GM12865 (cell line): ENCODE measurements at places on chromosomes 3 and 15.
A peak's percentile ranks its signal among the peaks of the same experiment; 100 is the strongest.

GRCh38 chr3:111621535-111621934 lies 26.4 kb upstream of the ZBED2 start:
- DNase-seq = peak; percentile 11

- DNase-seq = no peak
These were observed 37.3 kb upstream of the PDE8A start for GRCh38 chr15:84944311-84944710.

GRCh38 chr15:86229936-86230335 lies 150.3 kb downstream of the AGBL1 start:
- DNase-seq = no peak

GRCh38 chr3:88960019-88960418 lies 147.4 kb upstream of the EPHA3 start:
- no peak for DNase-seq

DNA sequence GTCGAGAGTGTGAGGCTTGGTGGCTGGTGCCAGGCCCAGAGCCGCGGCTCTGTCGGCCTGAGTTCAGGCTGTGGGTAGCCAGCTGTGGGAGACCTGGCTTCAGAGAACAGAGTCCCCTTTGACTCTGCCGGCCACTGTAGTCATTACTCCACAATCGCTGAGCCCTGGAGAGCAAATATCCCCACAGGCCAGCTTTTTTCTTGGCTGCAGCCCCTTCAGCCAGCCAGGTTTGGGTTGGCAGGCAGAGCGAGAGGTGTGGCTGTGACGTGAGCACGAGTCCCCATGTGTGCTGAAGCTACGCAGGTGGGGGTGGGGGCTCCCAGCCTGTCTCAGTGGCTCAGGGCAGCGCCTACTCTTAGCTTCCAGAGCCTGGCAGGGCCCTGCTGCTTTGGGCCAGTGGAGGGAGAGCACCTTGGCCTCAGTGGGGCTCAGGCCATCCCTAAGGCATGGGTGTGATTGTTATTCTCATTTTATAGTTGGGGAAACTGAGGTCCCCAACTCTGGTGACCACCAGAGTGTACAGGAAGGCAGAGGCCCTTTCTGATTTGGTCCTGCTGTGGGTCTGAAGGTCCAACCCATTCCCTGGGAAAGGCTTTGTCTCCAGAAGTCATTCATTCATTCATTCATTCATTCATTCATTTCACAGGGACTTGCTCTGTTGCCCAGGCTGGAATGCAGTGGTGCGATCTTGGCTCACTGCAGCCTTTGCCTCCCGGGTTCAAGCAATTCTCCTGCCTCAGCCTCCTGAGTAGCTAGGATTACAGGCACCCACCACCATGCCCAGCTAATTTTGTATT lies 45.7 kb upstream of the LCTL start:
- DNase-seq = no peak

GRCh38 chr15:34951993-34952392 lies 17.5 kb downstream of the AQR start:
- no peak for DNase-seq

- DNase-seq = no peak
These were observed 413.6 kb downstream of the ROBO1 start for GRCh38 chr3:79354179-79354688.

DNA sequence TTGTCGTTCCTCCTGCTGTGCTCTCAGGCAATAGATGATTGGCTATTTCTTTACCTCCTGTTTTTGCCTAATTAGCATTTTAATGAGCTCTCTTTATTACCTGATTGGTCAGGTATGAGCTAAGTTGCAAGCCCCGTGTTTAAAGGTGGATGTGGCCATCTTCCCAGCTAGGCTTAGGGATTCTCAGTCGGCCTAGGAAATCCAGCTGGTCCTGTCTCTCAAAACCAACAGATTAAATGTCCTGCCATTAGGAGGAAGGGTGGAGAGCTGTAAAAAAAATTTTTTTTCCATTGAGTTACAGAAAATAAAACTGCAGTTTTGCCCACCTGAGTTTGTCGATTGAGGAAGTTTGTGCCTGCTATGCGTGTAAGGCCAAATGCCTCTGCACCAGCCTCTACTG lies 5.4 kb upstream of the ACSBG1 start:
- DNase-seq = no peak

DNA sequence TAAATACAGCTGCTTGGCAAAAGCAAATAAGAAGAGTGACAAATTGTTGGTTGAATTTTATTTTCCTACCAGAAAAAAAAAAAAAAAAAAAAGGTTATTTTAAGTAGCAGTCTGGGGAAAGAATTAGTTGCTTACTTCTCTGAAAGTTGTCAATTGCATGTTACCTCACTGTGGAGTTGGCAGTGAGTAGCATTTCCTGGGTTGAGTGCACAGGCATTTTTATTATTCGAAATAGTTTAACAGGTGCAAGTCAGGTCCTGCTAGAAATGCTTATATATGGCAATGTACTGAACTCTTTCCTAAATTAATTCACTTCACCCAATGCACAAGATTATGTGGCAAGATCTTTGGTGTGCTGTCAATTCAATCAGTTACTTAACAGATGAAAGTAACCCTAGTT lies 680.6 kb downstream of the EPHA3 start:
- DNase-seq = no peak

GRCh38 chr3:97235611-97236315 lies 421.4 kb downstream of the EPHA6 start:
- no peak for DNase-seq

DNA sequence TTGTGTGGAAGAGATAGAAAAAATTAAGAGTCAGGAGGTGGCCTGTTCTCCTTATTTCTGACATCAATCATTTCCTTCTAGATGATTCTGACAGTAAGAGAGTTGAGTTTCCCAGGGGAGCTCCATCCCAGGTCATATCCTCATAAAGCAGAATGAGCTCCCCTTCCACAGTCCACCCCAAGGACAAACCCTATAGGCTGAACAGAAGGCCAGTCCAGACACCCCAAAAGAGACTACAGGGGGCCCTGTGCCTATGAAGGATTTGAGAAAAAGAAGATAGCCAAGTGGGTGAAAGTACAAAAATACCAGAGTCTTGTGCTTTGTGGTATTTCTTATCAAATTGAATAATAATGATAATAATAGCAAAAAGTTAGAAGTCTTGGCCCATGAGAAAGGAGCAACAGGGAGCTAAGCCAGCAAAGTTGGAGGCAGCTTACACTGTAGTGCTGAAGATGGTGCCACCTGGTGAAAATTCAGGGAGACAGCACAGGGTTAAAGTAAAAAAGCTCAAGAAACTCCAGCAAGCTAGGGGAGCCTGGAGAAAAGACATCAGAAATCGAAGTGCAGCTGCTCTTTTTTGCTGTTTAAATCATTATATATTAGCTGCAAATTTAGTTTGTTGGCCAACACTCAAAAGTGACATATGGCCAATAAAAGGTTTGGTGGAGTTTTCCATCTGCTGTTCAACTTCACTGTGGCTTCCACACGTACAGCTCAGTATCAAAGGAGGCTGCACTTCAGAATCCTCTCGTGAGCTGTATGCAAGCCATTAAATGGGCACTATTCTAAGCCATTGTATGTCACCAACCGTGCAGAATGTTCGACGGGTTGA lies 35.8 kb upstream of the SLC24A5 start:
- peak; percentile 36 for DNase-seq

DNA sequence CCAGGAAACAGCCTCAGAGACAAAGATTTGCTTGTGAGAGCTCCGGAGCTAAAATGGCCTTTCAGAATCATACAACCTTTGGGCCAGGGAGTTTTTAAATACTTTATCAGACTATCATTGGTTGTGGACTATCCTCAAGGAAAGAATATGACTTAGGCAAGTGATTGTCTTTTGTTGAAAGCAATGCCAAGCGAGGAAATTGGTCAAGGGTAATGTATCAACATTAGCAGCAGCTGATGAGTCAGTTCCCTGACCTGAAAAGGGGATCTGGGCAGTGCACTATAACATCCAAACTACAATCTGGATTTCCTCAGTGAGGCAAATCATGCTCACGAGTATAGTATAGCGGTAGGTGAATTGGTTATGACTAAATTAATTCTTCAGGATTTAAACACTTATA lies 303.6 kb downstream of the LSAMP start:
- DNase-seq = no peak

DNA sequence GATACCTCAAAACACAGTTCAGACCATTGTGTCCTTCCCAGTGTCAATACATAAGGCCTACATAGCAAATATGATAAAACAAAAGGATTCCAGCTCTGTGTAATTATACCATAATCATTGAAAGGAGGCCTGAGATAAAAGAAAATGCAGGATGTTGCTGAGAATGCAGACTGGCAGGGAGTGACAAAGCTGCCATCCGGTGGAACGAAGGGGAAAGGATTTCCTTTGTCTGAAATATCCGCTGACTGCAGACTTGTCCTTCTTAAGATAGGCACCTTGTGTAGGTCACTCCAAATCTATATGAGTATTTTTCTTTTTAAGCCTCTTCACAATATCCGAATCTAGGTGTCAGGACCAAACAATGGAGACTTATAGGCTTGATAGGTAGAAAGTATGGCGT lies 108.0 kb downstream of the KCNH8 start:
- no peak for DNase-seq

GRCh38 chr3:32282578-32283154 lies 44.2 kb downstream of the CMTM8 start:
- no peak for DNase-seq

GRCh38 chr15:41689083-41689482 lies 28.9 kb downstream of the MGA start:
- no peak for DNase-seq

- no peak for DNase-seq
These were observed 32.1 kb upstream of the NTRK3 start for GRCh38 chr15:88288661-88289060.

- no peak for DNase-seq
These were observed 5.1 kb downstream of the ONECUT1 start for GRCh38 chr15:52784799-52785671.

- no peak for DNase-seq
These were observed 207.0 kb upstream of the NSMCE3 start for GRCh38 chr15:29476503-29477080.

GRCh38 chr3:42685891-42686820 lies 819 bp downstream of the KLHL40 start:
- no peak for DNase-seq

GRCh38 chr15:89230277-89230676 lies 8.9 kb upstream of the RLBP1 start:
- no peak for DNase-seq

GRCh38 chr15:67241132-67241855 lies 13.2 kb downstream of the AAGAB start:
- DNase-seq = peak; percentile 88

DNA sequence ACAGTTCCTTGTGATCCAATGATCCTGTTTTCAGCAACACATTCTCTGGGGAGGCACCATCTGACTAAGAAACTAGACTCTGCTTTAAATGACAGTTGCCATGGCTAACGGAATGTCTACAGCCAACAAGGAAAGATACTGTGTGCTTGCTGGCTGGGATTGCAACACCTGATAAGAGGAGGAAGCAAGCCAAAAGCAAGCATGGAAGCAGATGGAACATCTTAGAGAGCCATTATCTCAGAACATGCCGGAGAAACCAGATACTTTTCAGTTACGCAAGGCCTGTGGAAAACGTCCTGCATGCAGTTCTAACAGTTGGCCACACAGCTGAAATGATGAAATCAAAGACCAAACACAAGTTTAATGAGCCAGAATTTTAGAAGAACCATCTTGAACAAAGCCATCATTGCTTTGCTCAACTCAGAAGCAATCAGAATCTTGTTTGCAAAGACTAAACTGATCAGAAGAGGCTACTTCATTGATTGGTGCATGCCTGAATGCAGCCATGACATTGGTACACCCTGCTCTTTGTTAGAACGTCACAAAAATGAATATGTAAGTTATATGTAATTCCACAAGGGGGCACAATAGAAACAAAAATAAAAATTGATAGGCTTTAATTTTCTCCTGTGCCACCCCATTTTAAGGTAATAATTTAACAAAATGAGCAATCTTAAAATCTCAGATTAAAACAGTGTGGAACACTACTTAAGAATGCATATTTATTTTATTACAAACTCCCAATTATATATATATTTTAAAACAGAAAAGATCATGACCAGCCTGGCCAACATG lies 50.8 kb downstream of the GXYLT2 start:
- DNase-seq = peak; percentile 65

DNA sequence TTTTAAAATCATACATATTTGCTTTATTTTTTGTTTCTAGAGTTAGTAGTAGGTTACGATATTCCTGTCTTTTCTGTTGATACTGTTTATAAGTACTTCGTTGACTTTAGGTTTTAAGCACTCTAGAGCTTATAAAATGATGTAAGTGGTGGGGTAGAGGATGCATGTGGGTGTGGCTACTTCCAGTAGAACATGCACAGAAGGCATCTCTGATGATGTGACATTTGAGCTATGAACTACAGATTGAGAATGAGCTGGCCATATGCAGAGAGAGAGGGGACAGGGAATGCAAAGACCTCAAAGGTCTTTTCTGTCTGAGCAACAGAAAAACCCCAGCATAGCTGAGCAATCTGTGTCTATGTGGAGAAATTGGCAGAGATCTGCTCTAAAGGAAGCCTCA lies 233.9 kb upstream of the STAC start:
- DNase-seq = no peak

DNA sequence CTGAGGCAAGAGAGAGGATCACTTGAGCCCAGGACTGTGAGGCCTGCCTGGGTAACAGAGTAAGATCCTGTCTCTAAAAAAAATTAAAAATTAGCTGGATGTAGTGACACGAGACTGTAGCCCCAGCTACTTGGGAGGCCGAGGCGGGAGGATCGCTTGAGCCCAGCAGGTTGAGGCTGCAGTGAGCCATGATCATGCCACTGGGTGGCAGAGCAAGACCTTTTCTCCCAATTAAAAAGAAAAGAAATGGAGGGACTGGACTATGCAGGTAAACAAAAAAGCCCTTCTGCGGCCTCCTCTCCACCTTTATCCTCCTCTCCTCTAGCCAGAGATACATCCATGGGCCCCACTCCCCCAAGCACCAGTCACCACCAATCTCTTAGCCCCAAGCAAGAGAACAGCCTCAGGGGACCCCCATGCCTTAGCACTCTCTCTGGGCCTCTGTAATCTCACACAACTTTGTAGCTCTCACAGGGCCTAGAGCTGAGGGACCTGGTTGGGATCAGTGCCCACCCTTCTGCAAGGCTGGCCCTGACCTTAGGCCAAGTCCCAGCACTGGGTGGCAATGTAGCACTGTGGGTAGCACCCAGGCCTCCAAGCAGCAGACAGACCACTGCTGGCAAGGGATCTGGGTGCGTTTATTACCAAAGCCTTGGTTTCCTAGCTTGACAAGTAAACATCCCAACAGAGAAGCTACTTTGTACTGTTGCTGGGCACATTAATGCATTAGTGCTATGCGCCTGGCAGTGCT lies 43.4 kb downstream of the FAM174B start:
- DNase-seq = peak; percentile 40

DNA sequence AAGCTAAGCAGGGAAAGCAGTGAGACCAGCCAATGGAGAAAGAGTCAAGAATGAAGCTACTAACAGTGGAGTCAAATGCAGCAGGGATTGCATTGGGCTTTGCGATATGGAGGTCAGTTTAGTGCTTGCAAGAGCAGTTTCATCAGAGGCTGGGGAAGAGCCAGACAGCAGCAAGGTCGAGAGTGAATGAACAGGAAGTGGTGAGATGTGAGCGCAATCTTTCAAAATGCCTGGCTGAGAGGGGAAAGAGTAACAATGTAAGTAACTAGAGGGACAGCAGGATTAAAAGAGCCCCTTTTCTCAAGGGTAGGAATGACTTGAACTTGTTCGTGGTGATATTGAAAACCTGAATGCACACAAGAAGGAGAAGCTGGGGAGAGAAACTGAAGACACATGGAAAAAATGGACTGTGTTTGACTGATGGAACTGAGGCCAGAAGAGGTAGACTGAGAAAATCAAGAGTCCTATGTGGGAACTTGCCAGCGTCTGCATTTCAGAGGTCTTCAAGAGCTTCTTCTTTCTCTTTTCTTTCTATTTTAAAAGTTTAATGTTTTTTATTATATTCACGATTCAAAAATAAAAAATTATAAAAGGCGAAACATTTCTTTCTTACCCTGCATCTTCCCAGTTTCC lies 30.6 kb upstream of the GPR160 start:
- peak; percentile 85 for DNase-seq

- no peak for DNase-seq
These were observed 86.2 kb downstream of the CD47 start for GRCh38 chr3:108004647-108005046.
